M059J (cell line): ENCODE measurements at places on chromosomes 1 and 21. TPM values are rescaled to one million over a fixed set of nuclear protein-coding genes. Genes with fewer than 3 reads are reported as not detected.

The MFN2 gene
- total RNA-seq: 47.1 and 81.5 TPM in 2 replicates

The OR2L3 gene
- total RNA-seq: not detected in 2 replicates

The GUCA2A gene
- not detected in 2 replicates for total RNA-seq

The VAV3 gene
- 72.8 and 96.6 TPM in 2 replicates for total RNA-seq

The LRP8 gene
- total RNA-seq: 36.0 and 57.4 TPM in 2 replicates

The BACH1 gene
- total RNA-seq: 25.5 and 38.3 TPM in 2 replicates

GRCh38 chr1:200951016-200951415 is 56.3 kb downstream of the INAVA start:
- DNase-seq: peak; percentile 24

DNA sequence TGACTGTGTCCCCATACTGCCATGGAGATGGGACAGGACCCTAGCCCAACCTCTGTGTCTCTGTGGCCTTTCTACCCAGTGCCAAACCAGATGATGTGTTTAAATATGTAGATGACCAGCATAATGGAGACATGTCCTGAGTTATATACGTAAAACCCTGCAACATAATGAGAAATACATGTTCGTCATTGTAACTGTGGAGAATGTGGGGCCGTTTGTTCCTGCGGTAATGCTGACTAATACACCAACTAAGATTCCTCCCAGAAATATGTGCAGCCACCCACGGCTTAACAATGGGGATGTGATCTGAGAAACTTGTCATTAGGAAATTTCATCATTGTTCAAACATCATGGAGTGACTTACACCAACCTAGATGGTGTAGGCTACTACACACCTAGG is 71.7 kb upstream of the SIM2 start:
- peak; percentile 31 for DNase-seq

GRCh38 chr21:19899645-19900044 is 1098.6 kb upstream of the NCAM2 start:
- no peak for DNase-seq

DNA sequence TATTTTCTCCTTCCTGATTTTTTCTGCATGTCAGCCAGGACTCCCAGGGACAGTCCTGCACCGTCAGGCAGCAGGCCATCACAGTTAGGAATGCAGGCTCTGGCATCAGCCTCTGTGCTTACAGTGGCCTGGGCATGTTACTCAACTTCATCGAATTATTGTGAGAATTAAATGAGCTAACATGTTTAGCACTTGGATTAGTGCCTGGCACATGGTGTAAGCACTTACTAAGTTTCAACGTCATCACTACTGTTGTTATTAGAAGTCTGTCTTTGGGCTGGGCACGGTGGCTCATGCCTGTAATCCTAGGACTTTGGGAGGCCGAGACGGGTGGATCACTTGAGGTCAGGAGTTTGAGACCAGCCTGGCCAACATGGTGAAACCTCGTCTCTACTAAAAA is 45.1 kb downstream of the SCCPDH start:
- peak; percentile 5 for DNase-seq

- DNase-seq: no peak
Observed at GRCh38 chr1:42109600-42109999, 43.6 kb upstream of the GUCA2B start.

DNA sequence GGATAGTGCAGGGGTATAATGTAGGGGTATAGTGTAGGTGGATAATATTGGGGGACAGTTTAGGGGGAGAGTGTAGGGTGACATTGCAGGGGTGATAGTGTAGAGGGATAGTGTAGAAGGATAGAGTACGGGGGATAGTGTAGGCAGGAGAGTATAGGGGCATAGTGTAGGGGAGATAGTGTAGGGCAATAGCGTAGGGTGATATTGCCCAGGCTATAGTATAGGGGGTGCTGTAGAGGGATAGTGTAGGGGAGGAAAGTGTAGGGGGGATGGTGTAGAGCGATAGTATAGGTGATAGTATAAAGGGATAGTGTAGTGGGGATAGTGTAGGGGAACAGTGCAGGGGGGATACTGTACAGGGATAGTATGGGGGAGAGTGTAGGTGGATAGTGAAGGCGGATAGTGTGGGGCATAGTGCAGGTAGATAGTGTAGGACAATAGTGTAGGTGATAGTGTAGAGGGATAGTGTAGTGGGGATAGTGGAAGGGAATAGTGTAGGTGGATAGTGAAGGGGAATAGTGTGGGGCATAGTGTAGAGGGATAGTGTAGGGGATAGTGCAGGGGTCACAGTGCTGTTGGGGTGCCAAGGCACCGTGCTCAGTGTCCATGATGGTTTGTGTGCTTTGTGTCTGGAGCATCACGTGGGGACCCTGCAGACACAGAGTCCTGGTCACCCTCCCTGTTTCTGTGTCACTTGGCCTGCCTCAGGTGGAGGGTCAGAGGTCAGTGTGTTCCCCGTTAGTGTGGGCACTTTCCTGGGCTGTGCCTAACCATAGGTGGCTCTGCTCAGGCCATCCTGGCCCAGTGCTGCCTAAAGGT is 10.5 kb upstream of the ARF1 start:
- DNase-seq: no peak
